ENCODE measurements at places on chromosomes 1 and 21.

GRCh38 chr1:77948841-77949424 lies 29.9 kb downstream of the FUBP1 start:
- DNase-seq, result no peak

DNA sequence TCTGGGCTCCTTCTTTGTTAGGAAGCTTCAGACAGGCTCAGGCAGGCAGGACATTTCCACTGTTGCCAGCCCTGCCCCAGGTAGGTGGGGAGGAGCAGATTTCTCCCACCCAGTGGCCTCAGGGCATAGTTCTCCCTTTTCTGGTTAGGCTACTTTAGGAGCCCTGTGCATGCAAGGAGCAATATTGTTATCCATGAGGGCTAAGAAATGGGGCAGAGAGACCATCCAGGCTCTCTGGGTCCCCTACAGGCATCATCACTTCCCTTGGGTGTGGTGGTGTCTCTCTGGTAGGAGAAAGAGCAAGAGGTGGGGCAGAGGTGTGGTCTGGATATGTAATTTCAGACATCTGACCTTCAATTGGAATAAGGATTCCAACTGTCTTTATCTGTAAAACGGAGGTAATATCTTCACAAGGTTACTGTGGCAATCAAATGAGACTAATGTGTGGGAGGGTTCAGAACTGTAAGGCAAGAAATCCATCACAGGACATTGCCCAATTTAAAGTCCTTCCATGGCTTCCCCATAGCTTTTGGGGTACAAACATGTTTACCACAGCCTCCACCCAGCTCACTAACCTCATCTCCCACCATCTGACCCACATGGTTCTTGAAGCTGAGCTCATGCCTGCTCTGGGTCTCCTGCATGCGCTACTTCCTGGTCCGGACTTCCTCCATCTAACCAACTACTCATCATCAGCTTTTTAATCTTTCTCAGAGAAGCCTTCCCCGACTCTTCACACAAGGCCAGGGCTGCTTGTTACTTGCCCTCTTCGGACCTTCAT lies 26.1 kb downstream of the PCAT6 start:
- no peak for DNase-seq

DNA sequence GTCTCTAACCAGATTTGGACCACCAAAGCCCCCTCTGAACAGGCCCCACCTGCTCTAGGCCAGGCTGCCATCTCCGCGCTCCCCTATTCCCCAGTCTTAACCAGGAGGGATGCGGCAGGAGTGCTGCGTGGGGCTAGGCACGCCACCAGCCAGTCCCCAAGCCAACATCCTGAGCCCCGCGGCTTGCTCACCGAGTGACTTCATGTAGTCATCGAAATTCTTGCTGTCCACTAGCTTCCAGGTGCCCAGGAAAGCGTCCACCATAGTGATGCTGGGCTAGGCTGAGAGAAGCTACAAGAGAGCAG lies 173 bp downstream of the FABP3 start:
- no peak for DNase-seq

DNA sequence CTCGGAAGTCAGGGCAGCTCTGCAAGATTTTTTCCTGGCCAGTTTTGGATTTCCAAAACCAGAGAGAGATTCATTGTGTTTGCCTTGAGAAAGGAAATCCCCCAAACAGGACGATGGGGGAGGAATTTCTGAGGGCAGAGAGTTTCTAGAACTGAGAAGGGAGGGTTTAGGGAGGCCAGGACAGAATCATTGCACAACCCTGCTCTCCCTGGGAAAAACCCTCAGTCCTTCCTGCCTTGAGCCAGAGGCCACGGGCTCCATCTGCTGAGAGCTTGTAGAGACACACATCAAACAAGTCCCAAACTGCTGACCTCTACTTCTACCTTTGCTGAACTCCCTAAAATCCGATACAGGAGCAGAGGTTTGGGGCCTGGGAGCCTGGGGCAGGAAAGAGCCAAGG lies 99.7 kb downstream of the NMNAT2 start:
- peak; percentile 72 for DNase-seq

GRCh38 chr1:27594564-27595510 lies 9.1 kb downstream of the AHDC1 start:
- DNase-seq, result no peak

- DNase-seq, result no peak
Measured at GRCh38 chr1:11847667-11848372, at the start of gene NPPA. Gene NPPA, minus strand, starts transcription at chr1:11847783. Its CDS starts 99 bp downstream, at chr1:11847684.

- DNase-seq, result no peak
Measured at GRCh38 chr1:103191327-103191726, 83.0 kb upstream of the COL11A1 start.

- no peak for DNase-seq
Measured at GRCh38 chr1:174966008-174966572, 33.7 kb upstream of the CACYBP start.
